ENCODE measurements at places on chromosomes 11 and 22. TPM values are rescaled to one million over a fixed set of nuclear protein-coding genes. Genes with fewer than 3 reads are reported as not detected.
A peak's percentile ranks its signal among the peaks of the same experiment; 100 is the strongest.

Gene C11orf52
- not detected for polyA plus RNA-seq

Gene KCNJ1
- polyA plus RNA-seq: not detected

Gene POU2AF2
- not detected for polyA plus RNA-seq

Gene RTN4R
- not detected for polyA plus RNA-seq

Gene C22orf15
- polyA plus RNA-seq: not detected

Gene TMEM225
- polyA plus RNA-seq: not detected

DNA sequence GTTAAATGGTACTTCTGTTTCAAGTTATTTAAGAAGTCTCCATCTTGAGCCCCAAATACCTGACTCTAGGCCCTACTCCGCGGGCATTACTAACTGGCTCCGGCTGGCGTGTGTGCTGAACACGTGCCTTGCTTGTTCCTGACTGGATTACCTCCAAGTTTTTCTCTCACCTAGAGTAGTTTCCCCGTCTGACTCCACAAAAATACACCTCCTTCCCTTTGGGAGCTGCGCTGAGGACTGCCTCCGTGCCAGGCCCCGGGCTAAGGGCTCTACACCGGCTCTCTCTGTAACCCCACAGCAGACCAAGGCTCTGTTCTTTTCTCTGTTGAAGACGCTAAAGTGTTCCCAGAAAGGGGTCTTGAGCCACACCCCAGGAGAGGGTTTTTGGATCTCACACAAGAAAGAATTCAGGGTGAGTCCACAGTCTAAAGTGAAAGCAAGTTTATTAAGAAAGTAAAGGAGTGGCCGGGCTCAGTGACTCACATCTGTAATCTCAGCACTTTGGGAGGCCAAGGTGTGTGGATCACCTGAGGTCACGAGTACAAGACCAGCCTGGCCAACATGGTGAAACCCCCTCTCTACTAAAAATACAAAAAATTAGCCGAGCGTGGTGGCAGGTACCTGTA lies 61.8 kb downstream of the ANO1 start:
- H3K36me3 ChIP-seq: no peaks in the 10 kb centered on the region
- H3K4me1 ChIP-seq: no peaks in the 10 kb centered on the region
- H3K27me3 ChIP-seq: peaks cover 13% of the 10 kb centered on the region
- no peak for DNase-seq
- H3K27ac ChIP-seq: no peak overlapping the region

DNA sequence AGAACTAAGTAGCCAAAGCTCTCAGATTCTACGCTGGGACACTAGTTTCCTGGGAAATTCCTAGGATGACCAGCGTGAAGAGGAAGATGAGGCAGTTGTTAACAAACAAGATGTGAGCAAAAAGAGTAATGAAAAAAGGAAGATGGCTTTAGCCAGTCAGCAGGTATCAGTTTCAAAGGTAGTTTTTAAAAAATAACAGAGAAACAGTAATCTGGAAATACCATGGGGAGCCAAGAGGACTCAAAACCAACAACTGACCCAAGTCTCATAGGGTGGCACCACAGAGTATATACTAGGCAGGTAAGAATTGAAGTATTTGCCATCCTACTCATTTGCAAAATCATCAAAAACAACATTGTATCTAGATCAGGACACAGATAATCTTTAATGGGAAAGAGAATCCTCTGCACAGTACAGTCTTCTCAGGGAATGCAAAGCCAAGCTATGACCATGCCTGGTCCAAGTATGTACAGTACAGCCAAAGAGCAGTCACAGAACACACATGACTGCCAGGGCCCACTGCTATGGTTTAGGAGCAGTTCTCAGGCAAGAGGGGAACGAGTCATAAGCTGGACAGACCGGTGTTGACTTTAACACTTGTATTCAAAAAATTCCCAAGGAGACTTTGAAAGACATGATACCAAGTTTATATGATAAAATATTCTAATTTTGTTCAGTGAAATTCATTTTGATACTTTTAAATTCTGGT lies 20.6 kb downstream of the MSANTD4 start:
- DNase-seq: no peak
- peaks cover 5% of the 10 kb centered on the region for H3K36me3 ChIP-seq
- no peak overlapping the region for H3K4me3 ChIP-seq

DNA sequence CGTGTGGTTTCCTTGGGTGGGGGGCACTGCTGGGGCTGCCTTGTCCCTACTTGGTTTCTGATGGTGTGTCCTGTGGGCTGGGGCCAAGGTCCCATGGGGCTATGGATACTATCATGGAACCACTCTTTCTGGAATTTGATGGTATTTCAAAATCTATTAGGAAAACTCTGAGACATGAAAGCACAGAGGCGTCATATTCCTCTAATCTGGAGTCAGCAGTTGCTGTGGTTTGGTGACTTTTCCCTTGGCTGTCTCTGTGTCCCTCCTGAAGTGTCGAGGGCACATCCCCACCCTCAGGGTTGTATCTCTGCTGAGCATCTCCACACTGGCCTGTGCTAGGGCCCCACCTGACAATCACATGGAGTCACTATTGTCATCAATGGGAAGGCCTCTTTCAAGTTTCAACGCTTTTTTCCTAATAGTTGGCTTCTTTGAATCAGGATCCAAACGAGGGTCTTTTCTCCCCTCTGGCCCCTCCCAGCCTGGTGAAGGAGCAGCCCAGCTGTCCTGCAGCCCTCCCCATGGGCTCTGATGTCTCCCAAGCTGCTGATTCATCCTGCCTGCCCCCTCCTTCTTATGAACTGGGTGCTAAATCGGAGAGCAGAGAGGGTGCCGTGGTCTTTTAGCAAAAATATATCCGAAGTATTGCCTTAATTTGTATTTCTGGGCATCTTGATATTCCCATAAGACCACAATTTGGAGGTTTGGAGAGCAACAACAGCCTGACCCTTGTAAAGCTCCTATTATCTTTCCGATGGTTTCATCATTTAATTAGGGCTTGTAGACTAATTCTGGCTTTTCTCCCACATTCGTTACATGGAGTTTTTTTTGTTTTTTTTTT lies 38.5 kb downstream of the MED15 start:
- no peaks in the 10 kb centered on the region for H3K4me1 ChIP-seq
- no peak overlapping the region for H3K27ac ChIP-seq
- no peak overlapping the region for H3K4me3 ChIP-seq
- H3K27me3 ChIP-seq: no peaks in the 10 kb centered on the region
- H3K36me3 ChIP-seq: peaks cover 78% of the 10 kb centered on the region

DNA sequence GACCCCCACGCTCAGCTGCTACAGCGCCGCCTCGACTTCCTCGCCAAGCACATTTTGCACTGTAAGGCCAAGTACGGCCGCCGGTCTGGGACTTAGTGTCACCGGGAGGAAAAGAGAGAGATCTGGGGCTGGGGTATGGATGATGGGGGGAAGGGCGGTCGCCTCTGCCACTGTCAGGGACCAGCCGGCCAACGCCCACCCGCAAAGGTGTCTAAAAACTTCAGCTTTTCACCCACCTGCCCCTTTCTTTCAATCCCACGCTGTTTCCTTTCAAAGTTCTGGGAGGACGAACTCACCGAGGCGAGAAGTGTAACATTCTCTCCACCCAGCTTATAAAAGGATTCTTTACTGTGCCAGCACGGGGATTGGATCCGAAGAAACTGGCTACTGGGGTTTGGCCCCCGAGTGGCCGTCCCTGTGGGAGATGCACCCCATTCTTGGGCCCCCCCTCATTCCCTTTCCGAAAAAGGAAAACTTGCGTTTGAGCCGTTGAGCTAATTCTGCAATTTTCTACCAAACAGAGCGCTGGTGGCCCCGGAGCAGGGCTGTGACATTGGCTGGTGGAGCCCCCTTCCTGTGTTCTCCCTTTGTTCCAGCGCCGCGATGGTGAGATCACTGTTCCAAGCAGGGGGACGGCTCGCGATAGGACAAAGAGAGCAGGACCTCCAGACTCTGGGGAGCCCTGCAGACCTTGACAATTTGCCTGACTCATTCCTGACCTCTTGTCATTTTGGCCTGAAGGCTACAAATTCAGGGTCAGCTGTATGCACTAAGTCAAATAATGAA lies 1.8 kb downstream of the FJX1 start:
- peaks cover 80% of the 10 kb centered on the region for H3K27me3 ChIP-seq
- peaks cover 26% of the 10 kb centered on the region for H3K4me1 ChIP-seq
- no peak overlapping the region for H3K27ac ChIP-seq
- no peaks in the 10 kb centered on the region for H3K36me3 ChIP-seq
- DNase-seq: no peak
- H3K4me3 ChIP-seq: no peak overlapping the region

- DNase-seq: no peak
- H3K36me3 ChIP-seq: no peaks in the 10 kb centered on the region
- no peak overlapping the region for H3K4me3 ChIP-seq
- H3K27me3 ChIP-seq: no peaks in the 10 kb centered on the region
- no peaks in the 10 kb centered on the region for H3K4me1 ChIP-seq
Measured at GRCh38 chr11:6546735-6547134, 49.7 kb downstream of the DNHD1 start.

- DNase-seq: no peak
- H3K27ac ChIP-seq: peak overlapping the region; percentile 42
- H3K36me3 ChIP-seq: peaks cover 53% of the 10 kb centered on the region
- H3K4me3 ChIP-seq: no peak overlapping the region
Measured at GRCh38 chr11:118768690-118769089, 22.3 kb downstream of the DDX6 start.

- DNase-seq: no peak
- H3K27ac ChIP-seq: no peak overlapping the region
- H3K4me1 ChIP-seq: no peaks in the 10 kb centered on the region
- no peaks in the 10 kb centered on the region for H3K27me3 ChIP-seq
Measured at GRCh38 chr11:16968196-16968595, 46.0 kb downstream of the PLEKHA7 start.

- H3K36me3 ChIP-seq: no peaks in the 10 kb centered on the region
- DNase-seq: no peak
- no peak overlapping the region for H3K27ac ChIP-seq
- peaks cover 5% of the 10 kb centered on the region for H3K27me3 ChIP-seq
- no peak overlapping the region for H3K4me3 ChIP-seq
Measured at GRCh38 chr11:61543606-61544306, 35.2 kb downstream of the LRRC10B start.

DNA sequence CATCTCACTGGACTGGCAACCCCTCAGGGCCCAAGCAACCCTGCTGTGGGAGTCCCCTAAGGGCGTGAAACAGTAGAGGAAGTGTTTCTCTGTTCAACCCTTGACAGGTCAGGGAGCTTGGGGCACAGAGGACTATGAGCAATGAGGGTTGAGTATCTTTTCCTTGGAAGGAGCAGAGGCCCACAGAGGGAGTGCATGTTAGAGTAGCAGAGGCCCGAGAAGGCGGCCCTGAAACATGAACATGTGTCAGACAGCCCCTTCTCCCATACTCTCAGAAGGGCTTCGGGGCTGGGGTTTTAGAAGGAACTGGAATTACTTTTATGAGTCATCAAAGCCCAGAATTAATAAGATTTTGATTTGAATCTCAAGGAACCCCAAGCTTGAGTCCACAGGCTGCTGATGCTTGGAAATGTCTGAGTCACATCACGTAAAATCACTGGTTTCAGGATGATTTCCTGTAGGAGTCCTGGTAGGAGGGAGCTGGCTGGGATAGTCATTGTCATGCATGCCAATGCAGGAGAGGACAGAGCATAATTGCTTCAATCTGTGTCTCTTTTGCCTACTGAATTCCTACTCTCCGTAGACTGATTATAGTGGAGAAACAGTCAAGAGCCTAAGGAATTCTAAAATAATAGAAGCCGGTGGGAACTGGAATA lies 22.6 kb downstream of the C11orf71 start:
- H3K4me1 ChIP-seq: no peaks in the 10 kb centered on the region
- no peak overlapping the region for H3K27ac ChIP-seq
- no peak overlapping the region for H3K4me3 ChIP-seq
- DNase-seq: no peak
- H3K36me3 ChIP-seq: no peaks in the 10 kb centered on the region

DNA sequence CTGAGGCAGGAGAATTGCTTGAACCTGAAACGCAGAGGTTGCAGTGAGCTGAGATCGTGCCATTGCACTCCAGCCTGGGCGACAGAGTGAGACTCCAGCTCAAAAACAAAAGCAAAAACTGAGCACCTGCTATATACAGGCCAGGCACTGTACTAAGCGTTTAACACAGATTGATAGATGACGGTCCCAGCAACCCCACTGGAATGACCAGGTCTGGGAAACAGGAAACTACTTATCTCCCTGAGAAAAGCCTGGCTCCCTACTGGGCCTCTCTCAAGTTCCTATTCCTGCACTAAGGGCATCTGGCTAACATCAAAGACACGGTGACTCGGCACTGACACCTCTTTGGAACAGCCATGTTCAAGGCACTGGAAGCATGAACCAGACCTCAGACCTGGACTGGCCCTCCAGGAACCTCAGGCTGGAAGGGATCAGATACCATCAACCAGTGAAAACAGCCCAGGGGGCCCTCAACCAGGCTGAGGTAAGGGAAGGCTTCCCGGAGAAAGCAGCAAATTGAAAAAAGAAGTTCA lies 16.6 kb downstream of the ARAP1 start:
- H3K36me3 ChIP-seq: peaks cover 37% of the 10 kb centered on the region
- no peaks in the 10 kb centered on the region for H3K27me3 ChIP-seq
- H3K27ac ChIP-seq: peak overlapping the region; percentile 98
- H3K4me3 ChIP-seq: peak overlapping the region; percentile 83
- DNase-seq: peak; percentile 82

DNA sequence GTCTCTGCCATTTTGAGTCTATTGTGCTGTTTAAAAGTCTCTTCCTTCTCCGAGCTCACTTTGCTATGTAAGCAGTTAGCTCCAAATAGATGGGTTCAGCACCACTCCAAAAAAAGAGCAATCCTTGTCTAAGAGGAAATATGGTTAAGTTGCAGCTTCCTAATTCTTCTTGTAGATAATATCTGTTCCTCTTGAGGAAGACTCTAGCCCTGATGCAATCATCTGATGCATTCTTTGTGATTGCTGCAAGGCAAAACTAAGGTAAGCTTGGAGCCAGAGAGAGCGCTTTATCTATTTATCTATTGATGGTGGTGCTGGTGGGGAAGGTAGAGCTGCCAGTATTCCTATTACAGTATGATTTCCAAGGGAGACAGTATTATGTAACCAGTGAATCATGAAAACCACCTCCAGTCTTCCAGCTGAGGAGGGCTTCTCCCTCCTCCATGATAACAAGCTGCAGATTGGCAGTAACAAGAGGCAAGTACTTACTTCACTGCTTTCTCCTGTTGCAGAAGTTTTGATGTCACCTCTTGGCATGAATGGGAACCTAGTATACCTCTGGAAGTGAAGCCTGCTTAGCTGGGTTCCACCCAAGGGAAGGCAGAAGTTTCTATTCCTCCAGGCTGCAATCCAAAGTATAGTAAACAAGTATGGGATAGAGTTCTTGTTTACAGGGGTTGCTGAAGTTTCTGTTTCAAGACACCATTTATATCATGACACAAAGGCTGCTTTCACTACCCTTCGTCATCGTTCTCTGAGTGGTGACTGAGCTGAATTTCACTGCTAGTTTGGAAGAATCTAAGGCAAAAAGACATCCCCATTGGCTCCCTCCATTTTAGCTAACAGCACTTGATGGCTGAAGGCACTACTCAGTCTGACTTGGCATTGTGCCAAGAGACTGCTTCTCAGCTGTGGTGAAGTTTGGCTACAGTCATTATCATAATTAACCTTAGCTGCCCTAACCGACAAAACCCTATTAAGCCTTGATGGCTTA lies 49.7 kb downstream of the FDX1 start:
- no peak overlapping the region for H3K4me3 ChIP-seq
- peak overlapping the region; percentile 80 for H3K27ac ChIP-seq
- peaks cover 41% of the 10 kb centered on the region for H3K4me1 ChIP-seq
- DNase-seq: peak; percentile 64

- no peak for DNase-seq
- H3K27ac ChIP-seq: no peak overlapping the region
- no peaks in the 10 kb centered on the region for H3K36me3 ChIP-seq
Measured at GRCh38 chr11:104873252-104873651, 25.0 kb downstream of the CASP12 start.

Measured in CD14-positive monocyte (primary cell).